Bronchial epithelial cell (primary cell): ENCODE measurements at places on chromosomes 4 and X. TPM values are rescaled to one million over a fixed set of nuclear protein-coding genes. Genes with fewer than 3 reads are reported as not detected.

- no peak for DNase-seq
Observed at GRCh38 chrX:133068461-133068860, 28.4 kb downstream of the USP26 start.

DNA sequence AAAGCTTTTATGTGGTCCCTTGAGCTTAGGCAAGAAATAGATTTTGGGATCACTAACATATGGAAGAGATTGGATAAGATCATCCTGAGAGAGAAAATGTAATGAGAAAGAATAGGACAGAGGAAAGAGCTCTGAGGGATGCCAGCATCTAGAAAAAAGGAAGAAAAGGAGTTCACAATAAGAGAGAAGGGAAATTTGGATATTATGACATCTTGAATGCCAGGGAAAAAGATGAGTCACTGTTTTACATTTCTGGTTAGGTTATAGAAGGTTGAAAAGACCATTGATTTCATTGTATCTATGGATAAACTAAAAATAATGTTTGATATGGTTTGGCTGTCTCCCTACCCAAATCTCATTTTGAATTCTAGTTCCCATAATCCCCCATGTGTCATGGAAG lies 208.5 kb downstream of the MAD2L1 start:
- peak; percentile 22 for DNase-seq

GRCh38 chr4:61461956-61462355 lies 261.8 kb downstream of the ADGRL3 start:
- no peak for DNase-seq

DNA sequence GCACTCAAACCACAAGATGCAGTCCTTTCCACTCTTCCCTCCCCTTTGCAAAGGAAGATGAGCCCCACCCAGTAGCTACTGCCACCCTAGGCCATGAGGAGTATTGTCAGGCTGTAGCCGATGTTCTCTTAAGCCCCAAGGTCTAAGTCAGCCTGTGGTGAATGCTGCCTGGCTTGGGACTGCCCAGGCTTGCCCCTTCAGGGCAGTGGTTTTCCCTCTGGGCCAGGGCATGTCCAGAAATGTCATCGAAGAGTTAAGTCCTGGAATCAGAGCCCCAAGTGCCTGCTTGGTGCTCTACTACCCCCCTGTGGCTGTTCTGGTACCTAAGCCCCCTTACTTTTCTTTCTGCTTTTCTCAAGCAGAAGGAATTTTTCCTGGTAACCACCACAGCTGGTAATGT lies 11.8 kb upstream of the PGK1 start:
- peak; percentile 88 for DNase-seq

- DNase-seq, result no peak
Observed at GRCh38 chrX:147900349-147900748, 11.4 kb upstream of the FMR1 start.

- peak; percentile 66 for DNase-seq
Observed at GRCh38 chr4:144174401-144175067, 34.0 kb upstream of the GYPA start.

DNA sequence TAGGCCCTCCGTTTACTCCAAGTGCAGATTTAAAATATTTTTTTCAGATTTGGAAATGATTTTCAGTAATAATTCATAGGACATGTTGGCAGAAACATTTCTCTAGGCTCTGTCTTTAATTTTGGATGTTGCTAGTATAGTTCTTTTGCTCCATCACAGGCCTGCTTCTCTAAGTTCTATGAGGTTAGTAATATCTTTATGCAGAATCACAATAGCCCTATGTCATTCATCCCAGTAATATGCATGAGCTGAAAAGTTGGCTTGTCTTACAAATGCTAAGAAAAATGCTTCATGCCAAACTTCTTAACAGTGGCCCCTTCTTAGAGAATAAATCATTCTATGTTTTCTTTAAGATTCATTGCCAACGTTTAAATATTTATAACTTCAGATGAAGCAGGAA lies 148.3 kb upstream of the TLL1 start:
- no peak for DNase-seq

GRCh38 chr4:42482516-42483327 lies 85.4 kb downstream of the SHISA3 start:
- DNase-seq, result no peak

- no peak for DNase-seq
Observed at GRCh38 chr4:13918991-13919441, 291.5 kb upstream of the BOD1L1 start.

DNA sequence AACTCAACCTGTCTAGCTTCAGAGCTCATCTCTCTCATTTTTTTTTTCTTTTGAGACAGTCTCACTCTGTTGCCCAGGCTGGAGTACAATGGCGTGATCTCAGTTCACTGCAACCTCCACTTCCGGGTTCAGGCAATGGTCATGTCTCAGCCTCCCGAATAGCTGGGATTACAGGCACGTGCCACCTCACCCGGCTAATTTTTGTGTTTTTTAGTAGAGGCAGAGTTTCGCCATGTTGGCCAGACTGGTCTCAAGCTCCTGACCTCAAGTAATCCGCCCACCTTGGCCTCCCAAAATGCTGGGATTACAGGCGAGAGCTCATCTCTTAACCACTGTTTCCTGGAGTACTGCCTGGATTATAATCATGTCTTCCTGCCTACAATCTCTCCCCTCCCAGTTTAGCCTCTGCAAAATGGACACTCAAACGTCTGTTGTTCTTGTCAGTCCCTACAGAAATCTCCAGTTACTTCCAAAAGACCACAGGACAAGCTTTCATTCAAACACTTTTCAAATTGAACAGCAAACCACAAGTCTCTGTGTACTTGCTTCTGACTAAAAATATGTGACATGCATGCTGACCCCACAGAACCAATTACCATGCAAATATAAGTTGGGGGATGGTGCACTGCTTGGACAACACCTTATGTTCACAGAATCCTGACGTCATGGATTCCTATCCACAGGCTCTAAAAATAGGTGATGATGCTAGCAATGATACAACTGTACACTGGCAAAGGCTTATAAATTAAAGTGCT lies 137.2 kb downstream of the SH3KBP1 start:
- no peak for DNase-seq

GRCh38 chr4:176011529-176011928 lies 54.1 kb upstream of the WDR17 start:
- DNase-seq, result no peak

- DNase-seq, result no peak
Observed at GRCh38 chr4:41213625-41214135, 662 bp downstream of the APBB2 start.

GRCh38 chrX:65643531-65644052 lies 23.9 kb upstream of the MSN start:
- peak; percentile 59 for DNase-seq

HSFX3 gene
- total RNA-seq, result not detected in 2 replicates

NPY2R gene
- total RNA-seq, result not detected in 2 replicates

IL13RA1 gene
- 25.0 and 37.5 TPM in 2 replicates for total RNA-seq

DGKK gene
- not detected in 2 replicates for total RNA-seq
